CD4-positive, alpha-beta memory T cell (primary cell): ENCODE measurements at places on chromosomes 11 and 22.

GRCh38 chr11:48001438-48002021 lies 21.2 kb downstream of the PTPRJ start:
- peak; percentile 90 for DNase-seq

- DNase-seq: no peak
These were observed 17.7 kb downstream of the LRP5 start for GRCh38 chr11:68329978-68330699.

DNA sequence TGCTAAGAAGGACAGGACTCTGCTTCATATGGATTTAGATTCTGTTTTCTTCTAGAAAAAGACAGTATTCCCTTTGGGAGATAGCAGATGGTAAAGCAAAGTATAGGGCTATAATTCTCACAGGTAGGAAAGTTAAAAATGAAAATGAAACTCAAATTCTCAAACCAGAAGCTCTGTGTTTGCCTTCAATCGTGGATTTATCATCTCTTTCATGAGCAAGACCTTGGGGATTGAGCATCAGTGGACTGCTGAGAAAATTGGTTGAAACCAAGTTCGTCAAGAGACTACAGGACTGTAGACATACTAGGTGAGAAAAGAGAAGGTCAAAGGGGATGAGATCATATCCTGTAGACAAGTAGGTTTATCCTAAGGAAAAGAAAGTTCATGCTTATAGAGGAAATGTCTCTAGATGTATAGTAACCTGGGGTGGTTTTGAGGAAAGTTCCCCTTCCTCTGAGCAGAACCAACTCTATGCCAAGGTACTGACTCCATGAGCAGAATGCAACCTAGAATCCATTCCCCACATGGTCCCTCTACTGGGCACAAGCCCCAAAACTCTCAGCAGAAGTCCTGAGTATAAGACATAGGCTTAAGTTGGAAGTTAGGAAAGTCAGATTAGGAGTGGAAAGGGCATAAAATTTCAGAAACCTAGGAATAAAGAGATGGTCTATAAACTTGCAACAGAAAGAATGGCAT lies 46.5 kb downstream of the SLC5A12 start:
- DNase-seq: no peak

DNA sequence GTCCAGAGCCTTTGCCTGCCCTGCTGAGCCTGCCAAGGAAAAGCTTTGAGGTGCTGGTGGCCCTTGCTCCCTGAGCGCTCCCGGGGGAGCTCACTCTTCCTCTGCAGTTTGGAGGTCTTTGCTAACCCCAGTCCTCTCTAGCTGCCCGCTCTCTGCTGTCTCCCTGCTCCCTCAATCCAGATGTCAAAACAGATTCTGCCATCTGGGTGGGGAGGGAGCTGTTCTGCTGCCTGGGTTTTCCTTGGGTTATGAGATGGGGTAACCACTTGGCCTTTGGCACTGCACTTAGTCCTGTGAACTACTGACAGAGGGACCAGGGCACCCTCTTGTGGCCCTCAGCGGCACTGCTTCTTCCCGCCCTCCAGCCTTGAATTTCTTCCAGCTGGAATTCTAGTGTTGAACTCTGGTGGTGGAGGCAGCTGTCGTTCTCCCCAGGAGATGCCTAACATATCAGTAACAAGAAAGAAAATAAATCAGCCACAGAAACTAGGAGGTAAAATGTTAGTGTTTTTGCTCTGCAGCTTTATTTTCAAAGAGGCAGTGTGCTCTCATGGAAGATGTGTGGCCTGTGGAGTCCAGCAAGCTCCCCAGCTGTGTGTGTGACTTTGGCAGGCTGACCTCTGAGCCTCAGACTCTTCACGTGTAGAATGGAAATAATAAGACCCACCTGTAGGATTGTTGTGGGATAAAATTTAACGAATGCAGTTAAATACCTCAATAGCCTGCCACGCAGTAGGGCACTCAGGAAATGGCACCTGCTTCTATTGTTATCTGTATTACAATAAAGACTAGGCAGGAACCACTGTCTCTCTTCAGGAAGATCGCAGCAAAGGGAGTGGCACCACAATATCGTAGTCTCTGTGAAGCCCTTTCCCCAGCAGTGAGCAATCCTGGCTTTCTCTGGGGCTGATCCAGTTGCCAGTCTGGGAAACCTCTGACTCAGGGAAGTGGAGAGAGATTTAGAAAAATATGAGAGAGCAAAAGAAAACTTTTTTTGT lies 23.4 kb downstream of the ARFGAP2 start:
- DNase-seq: peak; percentile 43

DNA sequence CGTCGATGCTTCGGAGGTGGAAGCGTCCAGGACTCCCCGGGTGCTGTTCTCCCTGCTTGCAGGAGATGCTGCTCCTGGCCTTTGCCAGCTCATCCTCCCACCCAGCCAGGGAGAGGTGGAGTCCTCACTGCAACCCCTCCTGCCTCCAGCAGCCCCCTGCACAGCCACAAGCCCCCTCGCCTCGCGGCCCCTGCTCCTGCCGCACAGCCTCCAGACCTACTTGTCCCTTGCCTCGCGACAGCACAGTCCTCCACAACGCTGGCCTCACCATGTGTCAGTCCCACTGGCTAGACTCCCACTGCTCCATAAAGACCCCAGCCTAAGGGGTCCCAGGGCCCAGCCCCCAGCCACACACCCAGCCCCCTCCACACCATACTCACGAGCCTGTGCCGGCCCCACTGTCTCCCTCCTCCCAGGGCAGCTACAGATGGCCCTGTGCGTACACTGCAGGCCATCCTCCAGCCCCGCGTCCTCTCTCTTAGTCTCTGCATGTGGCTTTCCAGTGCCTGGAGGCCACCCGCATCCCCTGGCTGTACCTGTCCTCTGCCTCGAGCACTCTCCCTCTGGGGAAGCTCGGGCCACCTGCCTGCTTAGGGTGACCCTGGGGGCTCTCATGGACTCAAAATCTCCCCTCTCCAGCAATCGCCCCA lies 91.5 kb downstream of the CELSR1 start:
- DNase-seq: no peak

- no peak for DNase-seq
These were observed 883.5 kb downstream of the OPCML start for GRCh38 chr11:132648851-132649250.

GRCh38 chr11:95568281-95568680 lies 221.3 kb downstream of the FAM76B start:
- no peak for DNase-seq

DNA sequence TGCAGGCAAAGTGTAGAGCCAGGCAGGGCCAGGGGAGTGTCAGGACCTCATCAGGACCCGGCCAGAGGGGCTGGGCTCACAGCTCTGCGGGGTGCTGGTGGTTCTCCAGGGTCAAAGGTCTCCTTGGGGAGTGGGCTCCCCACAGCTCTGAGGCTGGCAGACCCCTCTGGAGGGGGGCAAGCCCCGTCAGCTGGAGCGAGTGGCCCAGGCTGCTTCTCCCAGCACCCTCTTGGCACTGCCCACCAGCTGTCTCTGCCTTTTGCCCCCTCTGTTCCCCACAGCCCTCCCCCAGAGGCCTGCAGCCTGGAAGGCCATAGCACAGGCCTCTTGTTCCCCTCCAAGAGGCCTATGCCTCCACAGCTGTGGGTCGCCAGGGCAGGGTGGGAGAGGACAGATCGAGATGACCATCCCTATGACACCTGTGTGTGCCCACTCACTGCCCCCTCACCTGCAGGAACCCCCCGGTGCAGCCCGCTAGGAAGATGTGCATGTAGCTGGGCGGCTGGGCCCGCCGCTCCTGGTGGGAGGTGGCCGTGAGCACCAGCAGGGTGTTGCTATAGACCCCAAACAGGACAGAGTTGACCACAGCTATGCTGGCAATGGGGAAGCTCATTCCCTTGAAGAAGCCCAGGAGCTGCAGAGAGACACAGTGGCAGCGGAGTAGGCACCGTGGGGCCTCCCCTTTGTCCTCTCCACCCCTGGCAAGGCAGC lies 3.4 kb downstream of the SLC25A45 start:
- DNase-seq: no peak

GRCh38 chr11:122045181-122045586 lies 70.8 kb downstream of the BLID start:
- DNase-seq: no peak

DNA sequence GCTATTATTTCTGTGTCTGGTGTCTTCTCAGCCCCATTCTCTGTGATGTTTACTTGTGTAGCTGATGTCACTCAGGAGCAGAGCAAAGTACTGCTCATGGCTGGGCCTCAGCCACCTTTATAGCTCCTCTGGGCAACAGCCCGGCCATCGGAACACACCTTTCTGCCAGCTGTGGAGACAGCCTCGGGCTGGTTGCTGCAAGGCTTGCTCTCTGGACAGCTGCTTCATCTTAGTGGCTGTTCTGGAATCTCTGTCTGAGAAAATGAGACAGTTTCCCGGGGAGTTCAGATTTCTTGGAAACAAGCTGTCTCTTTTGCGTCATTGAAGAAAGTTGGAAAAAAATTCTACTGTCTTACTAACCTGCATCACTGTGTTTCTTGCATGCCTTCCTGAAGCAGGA lies 20.0 kb downstream of the THY1 start:
- DNase-seq: no peak

DNA sequence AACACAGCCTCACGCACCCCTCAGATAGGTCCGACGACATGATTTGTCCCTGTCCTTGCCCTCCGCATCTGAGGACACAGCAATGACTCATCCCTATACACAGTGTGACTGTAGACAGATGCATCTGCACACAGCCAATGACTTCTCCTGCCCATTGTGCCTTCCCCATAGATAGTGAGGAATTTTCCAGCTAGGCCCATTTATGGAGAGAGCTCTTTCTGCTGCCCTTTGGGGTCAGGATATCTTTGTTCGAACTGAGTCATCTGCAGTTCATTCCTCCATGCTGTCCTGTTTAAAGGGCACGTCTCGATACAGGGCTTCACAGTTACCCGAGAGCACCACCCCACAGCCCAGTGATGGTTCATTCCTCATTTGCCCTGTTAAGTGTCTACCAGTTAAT lies 96.7 kb downstream of the LARGE1 start:
- DNase-seq: no peak

GRCh38 chr11:8654503-8654902 lies 28.0 kb downstream of the TRIM66 start:
- no peak for DNase-seq

- DNase-seq: no peak
These were observed 36.3 kb upstream of the CFAP300 start for GRCh38 chr11:102010776-102011494.

DNA sequence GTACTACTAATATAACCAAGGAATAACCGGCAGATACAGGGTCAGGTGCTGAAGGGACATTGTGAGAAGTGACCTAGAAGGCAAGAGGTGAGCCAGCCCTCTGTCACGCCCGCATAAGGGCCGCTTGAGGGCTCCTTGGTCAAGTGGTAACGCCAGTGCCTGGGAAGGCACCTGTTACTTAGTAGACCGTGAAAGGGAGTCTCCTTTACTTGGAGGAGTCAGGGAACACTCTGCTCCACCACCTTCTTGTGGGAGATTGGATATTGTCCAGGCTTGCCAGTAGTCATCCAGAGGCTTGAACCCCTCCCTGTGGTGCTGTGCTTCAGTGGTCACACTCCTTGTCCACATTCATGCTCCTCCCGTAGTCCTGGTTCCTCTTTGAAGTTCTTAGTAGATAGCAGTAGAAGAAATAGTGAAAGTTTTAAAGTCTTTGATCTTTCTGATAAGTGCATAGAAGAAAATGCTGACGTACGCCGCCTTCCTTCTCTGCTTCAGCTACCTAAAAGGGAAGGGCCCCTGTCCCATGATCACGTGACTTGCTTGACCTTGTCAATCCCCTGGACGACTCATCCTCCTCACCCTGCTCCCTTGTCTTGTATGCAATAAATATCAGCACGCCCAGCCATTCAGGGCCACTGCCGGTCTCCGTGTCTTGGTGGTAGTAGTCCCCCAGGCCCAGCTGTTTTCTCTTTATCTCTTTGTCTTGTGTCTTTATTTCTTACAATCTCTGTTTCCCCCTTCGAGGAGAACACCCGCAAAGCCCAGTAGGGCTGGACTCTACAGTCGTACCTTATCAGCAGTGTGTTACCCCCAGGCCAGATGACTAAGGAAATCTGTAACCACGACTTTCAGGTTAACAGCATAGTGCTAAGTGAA lies 6.1 kb downstream of the NUP50 start:
- DNase-seq: no peak

DNA sequence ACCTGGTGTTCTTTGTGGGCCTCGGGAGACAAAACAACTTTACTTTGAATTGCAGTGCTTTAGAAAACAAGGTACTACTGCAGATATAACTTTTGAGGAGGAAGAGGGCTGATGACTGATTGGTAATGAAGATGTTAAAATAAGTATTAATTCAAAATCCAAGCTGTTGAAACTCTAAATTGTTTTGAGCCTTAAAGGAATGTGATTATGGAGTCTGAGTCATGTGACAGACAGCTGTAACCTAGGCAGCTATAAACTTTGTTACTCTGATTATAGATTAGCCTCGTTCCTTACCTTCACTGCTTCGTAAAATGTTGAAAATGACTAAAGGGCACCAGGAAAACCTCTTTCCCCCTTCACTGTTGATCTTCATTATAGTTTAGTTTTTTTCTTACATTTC lies 43.4 kb downstream of the MS4A2 start:
- no peak for DNase-seq

DNA sequence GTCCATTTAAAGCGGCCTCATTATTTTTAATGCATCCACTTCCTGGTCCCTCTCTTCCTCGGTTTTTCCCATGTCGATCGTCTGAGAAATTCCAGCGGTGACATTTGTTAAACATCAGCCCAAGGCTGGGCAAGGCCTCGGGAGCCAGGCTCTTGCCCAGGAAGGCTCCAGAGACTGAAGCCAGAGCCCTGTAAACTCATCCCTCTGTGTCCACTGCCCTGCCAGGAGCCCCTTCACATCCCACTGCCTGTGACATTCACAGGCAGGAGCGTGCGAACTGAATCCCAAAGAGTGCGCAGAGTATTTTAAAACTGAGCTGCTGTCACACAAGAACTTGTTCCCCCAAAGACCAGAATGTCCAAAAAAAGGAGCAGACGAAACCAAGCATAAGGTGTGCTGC lies 56.5 kb upstream of the ANO1 start:
- no peak for DNase-seq

DNA sequence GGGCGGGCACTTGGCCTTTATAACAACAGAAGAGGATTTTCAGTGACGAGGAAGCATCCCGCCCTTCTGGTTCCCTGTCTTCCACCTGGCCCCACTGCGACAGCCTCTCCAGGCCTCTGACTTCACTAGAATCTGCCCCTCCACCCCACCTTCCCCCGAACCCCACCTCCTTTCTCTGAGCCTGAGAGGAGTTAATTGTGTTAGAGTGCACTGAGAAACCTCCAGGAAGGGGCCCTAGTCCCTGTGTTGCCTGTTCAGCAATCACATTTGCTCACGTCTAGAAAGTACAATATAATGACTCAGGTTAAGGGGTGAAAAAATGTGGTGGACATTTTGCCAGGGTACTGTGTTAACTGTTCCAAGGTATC lies 38.8 kb downstream of the PTPRJ start:
- no peak for DNase-seq

GRCh38 chr11:95108159-95108611 lies 18.5 kb downstream of the ENDOD1 start:
- DNase-seq: no peak

DNA sequence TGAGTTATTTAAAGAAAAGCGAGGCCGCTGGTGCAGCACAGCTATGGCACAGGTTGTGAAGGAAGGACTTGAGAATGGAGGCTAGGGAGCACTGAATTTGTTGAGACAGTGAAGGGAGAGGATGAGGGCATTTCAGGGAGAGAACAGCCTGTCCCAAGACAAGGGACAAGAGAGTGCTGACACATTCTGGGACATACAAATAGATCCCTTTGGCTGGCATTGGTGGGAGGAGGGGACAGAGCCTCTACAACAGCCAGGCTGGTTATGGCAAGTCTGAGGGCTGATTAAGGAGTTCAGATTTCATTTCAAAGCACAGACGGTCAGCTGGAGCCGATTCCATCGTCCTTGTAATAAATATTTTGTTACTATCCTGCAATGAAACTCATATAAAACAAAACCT lies 1.7 kb upstream of the SLC29A2 start:
- no peak for DNase-seq

- DNase-seq: no peak
These were observed 61.3 kb downstream of the MUC15 start for GRCh38 chr11:26510756-26511155.
